GDM1 (cell line): ENCODE measurements at places on chromosomes 7 and 10.

- peak; percentile 21 for DNase-seq
Measured at GRCh38 chr7:155815332-155816191, 3.3 kb upstream of the SHH start.

GRCh38 chr10:121183236-121183635 is 332.1 kb downstream of the WDR11 start:
- no peak for DNase-seq

DNA sequence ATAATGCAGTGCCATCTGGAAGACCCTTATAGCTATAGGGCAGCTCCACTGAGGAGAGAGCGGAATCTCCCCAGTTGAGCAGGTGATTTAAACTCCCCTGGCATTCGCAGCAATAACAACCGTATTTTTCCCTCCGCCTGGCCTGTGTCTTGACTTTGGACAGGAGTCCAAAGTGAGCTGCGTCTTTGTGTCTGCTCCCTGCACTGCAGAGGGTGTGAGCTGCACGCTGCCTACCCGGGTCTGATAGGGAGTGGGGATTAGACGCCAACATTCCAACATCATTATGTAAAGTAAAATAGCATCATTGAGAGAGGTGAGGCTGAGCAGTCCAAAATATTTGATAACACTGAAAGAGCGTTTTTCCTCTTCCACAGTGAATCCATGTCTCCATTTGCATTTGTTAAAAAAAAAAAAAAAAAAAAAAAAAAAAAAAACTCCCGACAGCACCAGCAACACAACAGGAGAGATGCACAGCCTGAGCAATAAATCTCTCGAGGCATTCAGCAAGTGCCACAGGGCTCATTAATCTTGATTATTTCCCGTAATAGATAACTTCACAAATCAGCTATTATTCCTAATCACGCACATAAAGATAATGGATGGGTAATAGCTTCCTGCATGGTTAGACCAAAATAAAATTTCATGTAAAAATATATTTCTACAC is 68.6 kb downstream of the CELF2 start:
- DNase-seq = no peak

- no peak for DNase-seq
Measured at GRCh38 chr10:8350250-8350967, 295.9 kb downstream of the GATA3 start.

GRCh38 chr7:503575-504111 is 16.0 kb downstream of the PDGFA start:
- DNase-seq = no peak

DNA sequence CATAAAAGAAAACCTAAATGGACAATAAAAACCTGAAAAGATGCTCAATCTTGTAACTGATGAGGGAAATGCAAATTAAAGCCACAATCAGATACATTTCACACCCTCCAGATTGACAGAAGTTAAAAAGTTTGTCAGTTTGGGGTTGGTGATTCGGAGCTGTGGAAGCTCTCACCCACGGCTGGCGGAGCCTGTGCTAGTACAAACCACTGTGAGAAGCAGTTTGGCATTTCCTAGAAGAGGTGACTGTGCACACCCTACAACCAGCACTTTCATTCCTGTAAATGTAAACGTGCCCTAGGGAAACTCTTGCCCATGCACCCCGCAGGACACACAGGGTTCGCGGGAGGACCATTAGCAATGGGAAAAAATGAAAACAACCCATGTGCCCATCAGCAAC is 114.1 kb downstream of the BMS1 start:
- DNase-seq = no peak

DNA sequence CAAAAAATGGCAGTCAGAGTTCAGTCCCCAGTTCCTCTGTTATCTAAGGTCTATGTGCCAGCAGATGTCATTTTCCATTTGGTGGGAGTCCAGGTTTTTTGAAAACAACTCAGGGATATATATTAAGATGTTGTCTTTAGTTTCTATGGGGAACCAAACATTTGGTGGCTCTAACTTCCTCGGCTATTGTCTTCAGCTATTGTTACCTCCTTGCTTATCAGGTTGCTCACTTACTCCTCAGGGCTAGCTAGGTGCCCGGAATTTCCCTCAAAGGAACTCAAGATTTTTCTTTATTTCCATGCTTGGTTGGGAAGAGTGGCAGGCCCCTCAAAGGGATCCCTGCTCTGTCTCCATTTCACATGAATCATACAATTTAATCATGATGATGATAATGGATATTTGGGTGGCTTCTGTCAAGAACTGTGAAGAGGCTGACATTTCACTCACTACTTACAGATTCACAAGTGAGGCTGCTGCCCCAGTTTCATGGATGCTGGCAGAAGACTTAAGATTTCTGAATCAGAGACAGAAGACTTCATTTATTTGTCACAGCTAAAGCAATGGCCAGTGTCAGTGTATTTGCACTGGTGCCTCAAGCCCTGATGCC is 182.8 kb downstream of the PKD1L1 start:
- no peak for DNase-seq

DNA sequence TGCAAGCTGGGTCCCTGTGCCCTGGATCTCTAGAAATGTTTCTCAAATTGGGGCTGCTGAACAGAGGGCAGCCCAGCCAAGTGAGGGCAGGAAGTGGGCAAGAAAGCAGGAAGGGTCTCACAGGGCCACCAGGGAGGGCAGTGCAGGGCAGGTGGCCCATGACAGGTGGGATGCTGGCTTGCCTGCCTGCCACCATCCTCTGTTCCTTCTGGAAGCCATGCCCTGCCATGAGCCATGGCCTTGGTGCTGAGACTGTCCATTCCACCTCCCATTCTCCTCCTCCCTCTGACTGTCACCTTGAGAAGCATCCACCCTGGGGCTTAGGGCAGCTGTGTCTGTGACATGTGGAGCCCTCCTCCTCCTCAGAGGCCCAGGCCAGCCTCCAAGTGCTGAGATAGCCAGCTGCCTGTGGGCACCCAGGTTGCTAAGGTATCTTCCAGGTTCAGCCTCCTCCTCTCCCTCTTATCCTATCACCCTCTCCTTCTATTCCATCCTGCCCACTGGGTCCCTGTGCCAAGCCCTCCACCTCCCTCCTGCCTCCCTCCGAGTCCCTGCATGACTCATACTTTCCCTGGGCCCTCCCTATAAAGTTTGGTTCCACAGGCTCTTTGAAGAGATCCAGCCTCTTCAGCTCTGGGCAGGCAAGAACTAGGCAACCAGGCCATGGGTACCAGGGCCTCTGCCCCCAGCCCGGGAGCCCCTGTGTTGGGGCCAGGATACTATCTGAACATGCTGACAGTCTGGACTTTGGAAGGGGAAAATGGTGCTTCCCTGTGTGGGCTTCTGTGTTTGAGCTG is 1.3 kb downstream of the VSIR start:
- no peak for DNase-seq

- no peak for DNase-seq
Measured at GRCh38 chr7:98602755-98603398, 14.2 kb upstream of the NPTX2 start.

DNA sequence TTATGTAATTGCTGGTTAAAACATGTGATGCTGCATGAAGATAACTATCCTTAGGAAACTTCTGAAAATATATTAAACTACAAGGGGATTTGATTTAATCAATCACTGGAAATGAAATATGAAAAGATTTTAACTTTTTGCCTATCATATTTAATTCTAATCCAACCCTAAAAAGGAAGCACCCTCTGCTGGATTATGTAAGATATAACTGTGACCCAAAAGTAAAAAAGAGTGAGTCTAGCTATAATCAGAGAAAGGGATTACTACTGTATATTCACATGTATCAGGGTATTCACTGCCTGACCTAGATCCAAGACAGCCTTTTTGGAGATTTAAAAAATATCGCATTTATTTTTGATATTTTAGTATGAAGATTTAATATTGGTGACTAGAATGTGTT is 295.5 kb downstream of the MDFIC start:
- DNase-seq = no peak

GRCh38 chr10:118401708-118402193 is 59.6 kb upstream of the FAM204A start:
- DNase-seq = no peak

GRCh38 chr7:17242504-17242903 is 55.9 kb upstream of the AHR start:
- DNase-seq = no peak

- DNase-seq = no peak
Measured at GRCh38 chr10:79391231-79392019, 44.2 kb downstream of the PPIF start.

GRCh38 chr7:4288791-4289394 is 393.2 kb upstream of the FOXK1 start:
- DNase-seq = no peak

DNA sequence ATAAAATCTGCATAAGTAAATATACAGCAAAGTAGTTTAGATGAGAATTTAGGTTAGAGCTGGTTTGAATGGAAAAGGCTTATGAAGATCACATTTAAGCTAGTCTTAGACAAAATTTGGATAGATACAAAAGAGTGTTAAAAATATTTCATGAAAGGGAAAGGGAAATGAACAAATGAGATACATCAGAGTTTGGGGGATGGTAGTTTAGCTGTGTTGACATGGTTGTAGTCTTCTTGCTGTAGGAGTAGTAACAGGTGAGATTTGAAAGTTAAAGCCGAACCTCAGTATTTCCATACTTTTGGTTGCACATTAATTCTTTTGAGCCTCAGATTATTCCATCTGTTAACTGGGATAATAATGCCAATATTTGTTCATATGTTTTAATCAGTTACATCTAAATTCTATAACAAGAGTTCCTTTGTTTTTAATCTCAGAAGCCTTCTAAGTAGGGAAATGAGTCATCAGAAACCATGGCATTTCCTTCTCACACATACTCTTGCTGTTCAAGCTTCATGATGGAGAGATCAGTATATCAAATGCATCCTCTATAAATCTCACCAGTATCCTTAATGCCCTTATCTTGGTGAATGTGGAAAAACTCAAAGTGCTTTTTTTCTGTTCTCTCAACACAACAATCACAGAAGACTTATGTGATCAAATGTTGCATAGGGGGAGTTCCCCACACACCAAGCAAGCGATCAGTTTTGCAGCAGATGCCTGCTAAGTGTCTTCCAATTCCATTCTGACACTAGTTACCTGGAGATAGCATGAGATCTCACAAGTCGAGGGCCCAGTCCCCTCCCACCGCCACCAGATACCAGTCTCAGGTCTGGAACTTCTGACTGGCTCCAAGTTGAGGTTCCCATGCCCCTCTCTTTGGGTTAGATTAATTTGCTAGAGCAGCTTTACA is 84.7 kb downstream of the MAPK8 start:
- no peak for DNase-seq

GRCh38 chr7:144027070-144027469 is 21.7 kb upstream of the OR2A5 start:
- no peak for DNase-seq

DNA sequence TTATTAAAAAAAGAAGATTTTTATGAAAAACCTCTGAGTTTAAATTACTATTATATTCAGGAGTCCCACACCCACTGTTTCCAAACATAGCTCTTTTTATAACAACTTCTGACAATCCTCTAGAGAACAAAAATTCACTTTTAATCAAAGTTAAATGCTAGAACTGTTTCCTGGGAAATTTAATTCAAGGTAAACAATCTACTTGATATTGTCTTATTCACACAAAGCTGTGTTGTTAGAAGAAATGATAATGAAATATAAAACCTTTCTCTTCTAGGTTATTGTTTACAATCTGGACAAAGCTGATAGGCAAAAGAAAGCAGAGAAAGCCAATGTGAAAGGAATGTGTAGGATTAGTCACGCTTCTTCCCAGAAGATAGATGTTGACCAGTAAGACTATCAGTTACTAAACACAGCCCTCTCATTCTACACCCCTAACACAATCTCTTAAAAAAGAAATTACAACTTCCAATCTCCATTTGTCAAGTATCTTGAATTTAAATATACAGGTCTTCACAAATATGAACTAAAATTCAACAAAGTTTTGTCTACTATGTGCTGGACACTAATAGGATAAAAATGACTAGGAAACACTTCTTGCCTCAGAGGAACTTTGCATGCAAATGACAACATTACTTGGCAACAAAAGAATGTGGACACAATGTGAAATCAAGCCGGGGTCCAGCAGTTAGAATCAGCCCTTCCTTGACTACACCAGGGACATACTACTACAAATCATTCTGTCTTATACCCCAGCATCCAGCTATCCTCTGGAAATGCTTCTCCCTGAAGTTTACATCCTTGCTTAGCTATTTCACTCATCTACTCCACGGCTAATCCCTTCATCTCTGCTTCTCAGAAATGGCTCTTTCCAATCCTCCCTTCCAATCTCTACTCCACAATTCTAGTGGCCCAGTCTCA is 123.7 kb downstream of the IMMP2L start:
- DNase-seq = no peak

DNA sequence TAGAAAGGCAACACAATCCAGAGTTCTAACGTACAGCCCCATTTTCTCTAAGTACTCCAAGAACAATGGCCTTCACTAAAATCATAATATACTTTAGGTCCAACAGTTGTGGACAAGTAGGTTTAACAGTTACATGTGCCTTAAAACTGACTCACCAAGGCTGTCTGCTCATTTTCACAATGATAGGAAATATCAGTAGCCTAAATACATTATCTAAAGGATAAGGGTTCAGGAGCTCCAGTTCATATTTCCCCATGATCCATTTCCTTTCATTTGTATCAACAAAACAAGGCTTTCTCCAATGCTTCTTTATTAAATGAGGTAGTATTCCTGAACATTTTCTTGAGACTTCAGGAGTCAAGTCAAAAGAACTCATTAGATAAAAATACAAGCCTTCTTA is 164.0 kb downstream of the SLC25A13 start:
- DNase-seq = no peak

DNA sequence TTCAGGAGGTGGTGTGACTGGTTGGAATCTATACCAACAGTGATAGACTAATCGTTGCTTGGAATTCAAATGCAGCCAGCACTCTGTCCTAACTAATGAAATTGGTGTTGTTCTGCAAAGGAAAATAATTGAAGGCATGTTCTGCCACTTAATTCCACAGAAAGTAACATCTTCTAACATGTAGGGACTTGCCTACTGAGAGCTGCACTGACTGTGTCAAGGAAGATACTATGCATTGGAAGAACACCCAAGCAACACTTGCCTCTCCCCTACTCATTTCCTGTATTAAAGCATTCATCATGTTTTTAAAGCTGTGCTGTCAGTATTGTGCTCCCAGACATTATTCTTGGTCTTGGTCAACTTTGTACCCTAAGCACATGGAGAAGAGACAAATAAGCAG is 2.7 kb upstream of the CYP3A7 start:
- peak; percentile 32 for DNase-seq
